Common myeloid progenitor, CD34-positive (primary cell): ENCODE measurements at places on chromosomes 5 and 9.

GRCh38 chr5:41519801-41520200 is 9.4 kb upstream of the PLCXD3 start:
- DNase-seq: no peak
- H3K27ac ChIP-seq: no peak overlapping the region
- H3K27me3 ChIP-seq: no peaks in the 10 kb centered on the region
- no peaks in the 10 kb centered on the region for H3K4me1 ChIP-seq

- H3K4me1 ChIP-seq: peaks cover 35% of the 10 kb centered on the region
- no peaks in the 10 kb centered on the region for H3K27me3 ChIP-seq
- no peak overlapping the region for H3K4me3 ChIP-seq
- no peaks in the 10 kb centered on the region for H3K36me3 ChIP-seq
- DNase-seq: peak; percentile 78
- no peak overlapping the region for H3K27ac ChIP-seq
Observed at GRCh38 chr9:35920051-35920620, 10.8 kb downstream of the SPAAR start.

DNA sequence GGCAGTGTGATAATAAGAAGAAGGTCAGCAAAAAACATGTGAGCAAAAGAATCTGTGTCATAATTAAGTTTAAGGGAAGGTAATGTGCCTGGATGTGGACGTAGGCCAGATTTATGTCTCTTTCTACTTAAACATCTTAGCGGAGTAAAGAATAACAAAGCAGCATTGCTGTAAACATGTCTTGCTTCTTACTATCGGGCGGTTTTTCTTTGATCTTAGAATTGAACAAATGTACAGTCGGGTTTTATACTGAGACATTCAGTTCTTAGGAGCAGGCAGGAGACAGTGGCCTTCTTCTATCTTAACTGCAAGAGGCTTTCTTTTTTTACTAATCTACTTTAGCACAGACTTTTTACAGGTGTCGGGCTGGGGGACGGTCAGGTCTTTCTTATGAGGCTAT is 40.4 kb upstream of the FLT4 start:
- H3K4me1 ChIP-seq: peaks cover 9% of the 10 kb centered on the region
- H3K36me3 ChIP-seq: no peaks in the 10 kb centered on the region
- no peak for DNase-seq

- no peaks in the 10 kb centered on the region for H3K4me1 ChIP-seq
- H3K4me3 ChIP-seq: no peak overlapping the region
- H3K36me3 ChIP-seq: no peaks in the 10 kb centered on the region
- no peak for DNase-seq
Observed at GRCh38 chr5:142484821-142485387, 160.1 kb upstream of the SPRY4 start.

DNA sequence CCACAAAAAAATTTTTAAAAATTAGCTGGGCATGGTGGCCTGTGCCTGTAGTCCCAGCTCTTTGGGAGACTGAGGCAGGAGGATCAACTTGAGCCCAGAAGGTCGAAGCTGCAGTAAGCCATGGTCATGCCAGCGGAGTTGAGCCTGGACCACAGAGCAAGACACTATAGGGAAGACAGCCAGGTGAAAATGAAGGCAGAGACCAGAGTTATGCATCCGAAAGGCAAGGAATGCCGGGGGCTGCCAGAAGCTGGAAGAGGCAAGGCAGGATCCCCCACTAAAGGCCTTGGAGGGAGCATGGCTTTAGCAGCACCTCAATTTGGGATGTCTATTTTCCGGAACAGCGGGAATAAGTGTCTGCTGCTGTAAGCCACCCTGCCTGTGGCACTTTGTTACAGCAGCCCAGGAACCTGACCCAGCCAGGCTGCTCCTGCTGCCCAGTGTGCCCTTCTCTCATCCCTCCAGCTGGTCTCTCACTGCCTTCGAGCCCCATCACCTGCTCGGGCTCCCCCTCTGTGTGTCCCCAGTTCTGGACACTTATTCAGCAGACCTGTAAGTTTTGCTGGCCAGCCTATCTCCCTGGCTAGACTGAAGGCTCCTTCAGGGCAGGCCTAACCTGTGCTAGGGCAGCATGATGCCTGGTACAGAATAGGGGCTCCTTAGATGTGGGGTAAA is 16.8 kb upstream of the JADE2 start:
- H3K27me3 ChIP-seq: no peaks in the 10 kb centered on the region
- H3K4me3 ChIP-seq: no peak overlapping the region
- peaks cover 44% of the 10 kb centered on the region for H3K4me1 ChIP-seq
- no peaks in the 10 kb centered on the region for H3K36me3 ChIP-seq
- no peak overlapping the region for H3K27ac ChIP-seq

GRCh38 chr9:115672477-115673316 is 480.9 kb upstream of the PAPPA start:
- H3K27ac ChIP-seq: no peak overlapping the region
- DNase-seq: no peak
- no peaks in the 10 kb centered on the region for H3K4me1 ChIP-seq
- H3K36me3 ChIP-seq: no peaks in the 10 kb centered on the region
- H3K27me3 ChIP-seq: no peaks in the 10 kb centered on the region

DNA sequence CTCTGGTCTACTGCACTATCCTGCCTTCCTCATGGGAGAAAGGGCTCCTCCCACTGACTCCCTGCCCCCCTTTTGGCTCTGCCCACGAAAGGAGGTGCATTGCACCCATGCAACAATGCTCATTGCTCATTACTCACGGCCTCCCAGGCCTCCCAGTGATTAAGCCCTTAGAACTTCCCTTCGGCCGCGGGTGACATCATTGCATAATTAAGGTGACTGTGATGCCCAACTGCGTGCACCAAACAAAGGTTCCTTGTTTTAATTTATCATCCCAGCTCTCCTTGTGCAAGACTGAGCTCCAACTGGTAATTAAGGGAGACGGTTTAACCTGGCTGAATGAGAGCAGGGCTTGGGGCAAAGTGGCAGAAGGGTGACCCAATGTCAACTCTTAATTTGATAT is 180.4 kb downstream of the GAS1 start:
- DNase-seq: no peak
- H3K36me3 ChIP-seq: no peaks in the 10 kb centered on the region
- H3K27me3 ChIP-seq: no peaks in the 10 kb centered on the region
- no peak overlapping the region for H3K27ac ChIP-seq
- H3K4me3 ChIP-seq: no peak overlapping the region
- H3K4me1 ChIP-seq: no peaks in the 10 kb centered on the region

GRCh38 chr9:79671558-79671957 is 99.8 kb downstream of the TLE4 start:
- peaks cover 3% of the 10 kb centered on the region for H3K4me1 ChIP-seq
- no peaks in the 10 kb centered on the region for H3K27me3 ChIP-seq
- H3K4me3 ChIP-seq: no peak overlapping the region
- no peak overlapping the region for H3K27ac ChIP-seq

GRCh38 chr5:32562843-32563242 is 22.5 kb upstream of the SUB1 start:
- no peaks in the 10 kb centered on the region for H3K4me1 ChIP-seq
- H3K27ac ChIP-seq: no peak overlapping the region
- no peaks in the 10 kb centered on the region for H3K27me3 ChIP-seq

DNA sequence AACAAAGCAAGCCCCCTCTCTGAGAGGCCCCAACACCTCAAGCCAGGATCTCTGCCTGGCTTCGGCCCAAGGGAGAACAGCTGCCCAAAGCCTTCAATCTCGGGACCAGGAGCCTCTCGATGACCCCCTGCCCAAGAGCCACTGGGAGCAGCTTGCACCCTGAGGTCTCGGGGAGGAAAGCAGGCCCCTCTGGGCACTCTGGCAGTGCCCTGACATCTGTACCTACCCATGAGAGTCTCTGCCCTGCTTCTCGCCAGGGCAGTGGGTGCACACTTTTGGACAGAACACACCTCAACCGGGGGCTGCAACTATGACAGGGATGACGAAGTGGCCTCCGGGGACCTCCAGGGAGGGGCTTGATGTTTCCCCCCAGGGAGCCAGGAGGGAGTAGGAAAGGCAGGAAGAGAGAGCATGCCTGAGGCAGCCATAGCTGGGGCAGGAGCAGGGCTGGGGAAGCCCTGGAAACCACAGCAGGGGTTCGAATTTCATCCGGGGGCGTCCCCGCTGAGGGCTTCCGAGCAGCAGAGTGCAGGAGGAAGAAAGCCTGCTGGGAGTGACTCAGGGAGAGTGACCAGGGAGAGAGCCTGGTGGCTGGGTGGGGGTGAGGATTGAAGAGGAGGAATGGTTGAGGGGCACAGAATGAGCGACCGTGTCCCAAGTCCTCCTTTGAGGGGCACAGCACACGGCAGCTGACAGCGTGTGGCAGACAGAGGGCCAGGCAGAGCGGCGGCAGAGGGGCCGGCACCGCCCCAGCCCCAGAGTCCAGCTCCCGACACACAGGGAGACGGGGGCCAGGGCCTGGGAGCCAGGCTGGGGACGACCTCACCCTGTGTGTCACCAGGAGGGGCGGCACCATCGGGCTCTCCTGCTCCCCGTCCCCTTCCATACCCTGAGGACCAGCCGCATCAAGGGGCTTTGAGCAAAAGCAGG is 1.8 kb downstream of the LPCAT1 start:
- DNase-seq: no peak
- H3K27ac ChIP-seq: no peak overlapping the region
- peak overlapping the region; percentile 75 for H3K4me3 ChIP-seq

GRCh38 chr5:102777099-102777498 is 22.0 kb downstream of the PAM start:
- no peaks in the 10 kb centered on the region for H3K36me3 ChIP-seq
- no peak overlapping the region for H3K27ac ChIP-seq
- H3K27me3 ChIP-seq: no peaks in the 10 kb centered on the region
- H3K4me3 ChIP-seq: no peak overlapping the region

GRCh38 chr9:77512876-77513275 is 135.2 kb downstream of the GNA14 start:
- H3K36me3 ChIP-seq: no peaks in the 10 kb centered on the region
- no peaks in the 10 kb centered on the region for H3K27me3 ChIP-seq
- H3K27ac ChIP-seq: no peak overlapping the region

DNA sequence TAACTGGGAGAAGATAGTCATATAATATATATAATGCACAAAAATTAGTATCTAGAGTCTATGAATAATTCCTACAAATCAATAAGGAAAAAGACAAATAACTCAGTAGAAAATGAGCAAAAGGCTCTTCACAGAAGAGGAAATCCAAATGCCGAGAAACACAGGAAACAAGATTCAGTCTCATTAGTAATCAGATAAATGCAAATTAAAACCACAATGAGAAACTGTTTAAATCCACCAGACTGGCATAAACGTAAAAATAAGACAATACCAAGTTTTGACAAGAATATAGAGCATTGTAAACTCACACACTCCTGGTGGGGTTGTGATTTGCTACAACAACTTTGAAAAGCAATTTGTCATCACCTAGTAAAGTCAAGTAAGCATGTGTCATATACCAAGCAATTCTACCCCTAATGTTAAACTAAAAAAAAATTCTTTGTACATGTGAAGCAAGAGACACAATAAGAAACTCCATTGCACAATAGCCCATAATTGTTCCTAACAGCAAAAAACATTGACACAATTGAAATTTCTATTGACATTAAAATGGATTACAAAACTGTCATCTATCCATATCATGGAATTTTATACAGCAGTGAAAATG is 21.0 kb upstream of the UBLCP1 start:
- no peak overlapping the region for H3K4me3 ChIP-seq
- H3K27me3 ChIP-seq: no peaks in the 10 kb centered on the region
- no peak overlapping the region for H3K27ac ChIP-seq
- peak; percentile 36 for DNase-seq
- H3K36me3 ChIP-seq: no peaks in the 10 kb centered on the region
- peaks cover 20% of the 10 kb centered on the region for H3K4me1 ChIP-seq

GRCh38 chr5:127723571-127723970 is 20.4 kb downstream of the CCDC192 start:
- H3K36me3 ChIP-seq: no peaks in the 10 kb centered on the region
- DNase-seq: peak; percentile 72
- peaks cover 14% of the 10 kb centered on the region for H3K4me1 ChIP-seq
- H3K27ac ChIP-seq: peak overlapping the region; percentile 49
- H3K27me3 ChIP-seq: no peaks in the 10 kb centered on the region
- H3K4me3 ChIP-seq: no peak overlapping the region

- no peaks in the 10 kb centered on the region for H3K27me3 ChIP-seq
- H3K4me3 ChIP-seq: no peak overlapping the region
- no peaks in the 10 kb centered on the region for H3K4me1 ChIP-seq
Observed at GRCh38 chr5:156835905-156836304, 14.2 kb upstream of the PPP1R2B start.

GRCh38 chr5:157554179-157555036 is 21.2 kb downstream of the ADAM19 start:
- H3K27me3 ChIP-seq: no peaks in the 10 kb centered on the region
- H3K4me3 ChIP-seq: no peak overlapping the region
- DNase-seq: no peak
- H3K27ac ChIP-seq: no peak overlapping the region

DNA sequence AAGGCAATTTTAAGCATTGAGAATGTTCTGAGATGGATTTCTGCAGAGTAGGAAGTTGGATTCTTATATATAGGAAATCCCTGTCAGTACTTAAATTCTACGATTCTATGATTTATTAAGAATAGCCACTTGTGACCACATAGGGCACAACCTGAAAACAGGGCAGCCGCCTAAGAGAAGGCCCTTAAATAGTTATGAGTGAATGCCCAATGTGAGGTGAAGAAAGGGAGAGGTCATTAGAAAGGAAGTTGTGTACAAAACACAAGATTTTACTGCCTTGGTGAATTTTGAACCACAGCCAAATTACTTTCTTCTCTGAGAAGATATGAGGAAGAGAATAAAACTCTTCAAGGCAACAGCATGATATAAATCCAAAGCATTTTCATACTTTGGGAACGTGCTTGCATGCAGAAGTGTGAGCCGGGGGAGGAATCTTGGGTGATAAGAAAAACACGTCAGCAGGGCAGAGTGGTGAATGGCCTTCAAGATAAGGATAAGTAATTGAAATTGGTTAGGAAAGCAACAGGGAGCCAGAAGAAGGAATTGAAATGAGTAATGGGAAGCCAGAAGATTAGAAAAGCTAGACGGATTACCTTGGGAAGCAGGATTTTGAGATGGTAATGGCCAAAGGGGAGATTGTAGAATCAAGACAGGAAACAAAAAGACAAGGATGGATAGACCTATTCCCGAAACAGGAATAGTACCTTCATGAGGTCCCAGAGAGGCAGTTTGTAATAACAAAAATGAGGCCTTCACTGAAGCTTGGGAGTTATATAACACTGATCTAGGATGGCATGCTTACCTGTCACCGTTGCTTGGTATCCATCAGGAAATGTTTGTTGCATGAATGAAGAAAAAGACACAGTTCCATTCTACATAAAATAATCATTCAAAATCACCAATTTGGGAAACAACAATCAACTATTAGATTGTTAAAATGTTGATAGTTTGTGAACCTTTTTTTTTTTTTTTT is 244.3 kb downstream of the PDE4D start:
- peaks cover 19% of the 10 kb centered on the region for H3K4me1 ChIP-seq
- no peak overlapping the region for H3K4me3 ChIP-seq
- H3K27me3 ChIP-seq: no peaks in the 10 kb centered on the region
- H3K27ac ChIP-seq: no peak overlapping the region

GRCh38 chr5:139710319-139711066 is 62.3 kb downstream of the CXXC5 start:
- H3K27ac ChIP-seq: peak overlapping the region; percentile 79
- DNase-seq: peak; percentile 95
- no peaks in the 10 kb centered on the region for H3K27me3 ChIP-seq
- H3K4me1 ChIP-seq: peaks cover 55% of the 10 kb centered on the region

- no peaks in the 10 kb centered on the region for H3K27me3 ChIP-seq
- H3K4me1 ChIP-seq: no peaks in the 10 kb centered on the region
- no peak overlapping the region for H3K4me3 ChIP-seq
Observed at GRCh38 chr9:107810461-107810961, 320.9 kb upstream of the KLF4 start.
